ENCODE measurements at places on chromosomes 1 and 21.

GRCh38 chr1:31259746-31260145 is 20.1 kb upstream of the NKAIN1 start:
- no peak for DNase-seq

DNA sequence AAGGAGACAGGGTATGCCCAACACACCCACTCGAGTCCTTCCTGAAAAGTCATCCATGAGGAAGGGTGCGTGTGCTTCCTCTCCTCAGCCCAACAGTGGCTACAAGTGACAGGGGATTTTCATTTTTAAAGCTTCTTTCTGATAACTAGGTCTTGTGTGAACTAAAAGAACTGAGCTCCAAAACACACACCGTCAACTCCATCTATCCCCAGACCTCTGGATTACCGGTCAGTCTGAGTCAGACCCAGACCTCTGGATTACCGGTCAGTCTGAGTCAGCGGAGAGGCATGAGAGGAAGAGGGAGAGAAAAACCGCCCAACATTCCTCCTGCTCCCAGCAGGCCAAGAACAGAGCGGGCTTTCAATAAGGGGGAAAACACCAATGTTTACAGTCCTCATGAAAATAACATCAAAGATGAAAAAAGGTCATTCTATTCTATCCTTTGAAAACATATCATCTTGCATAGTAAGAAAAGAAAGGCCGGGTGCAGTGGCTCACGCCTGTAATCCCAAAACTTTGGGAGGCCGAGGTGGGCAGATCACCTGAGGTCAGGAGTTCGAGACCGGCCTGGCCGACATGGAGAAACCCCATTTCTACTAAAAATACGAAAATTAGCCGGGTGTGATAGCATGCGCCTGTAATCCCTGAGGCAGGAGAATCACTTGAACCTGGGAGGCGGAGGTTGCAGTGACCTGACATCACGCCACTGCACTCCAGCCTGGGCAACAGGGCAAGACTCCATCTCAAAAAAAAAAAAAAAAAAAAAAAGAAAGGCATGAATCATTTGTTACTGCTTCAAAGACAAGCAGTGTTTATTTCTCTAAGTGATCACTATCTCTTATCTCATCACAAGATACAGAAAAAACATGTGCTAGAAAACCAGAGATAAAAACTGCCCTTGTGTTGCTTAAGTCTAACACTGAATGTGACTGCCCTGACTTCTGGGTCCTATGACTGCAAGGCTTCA is 3.4 kb downstream of the PTTG1IP start:
- DNase-seq = no peak

DNA sequence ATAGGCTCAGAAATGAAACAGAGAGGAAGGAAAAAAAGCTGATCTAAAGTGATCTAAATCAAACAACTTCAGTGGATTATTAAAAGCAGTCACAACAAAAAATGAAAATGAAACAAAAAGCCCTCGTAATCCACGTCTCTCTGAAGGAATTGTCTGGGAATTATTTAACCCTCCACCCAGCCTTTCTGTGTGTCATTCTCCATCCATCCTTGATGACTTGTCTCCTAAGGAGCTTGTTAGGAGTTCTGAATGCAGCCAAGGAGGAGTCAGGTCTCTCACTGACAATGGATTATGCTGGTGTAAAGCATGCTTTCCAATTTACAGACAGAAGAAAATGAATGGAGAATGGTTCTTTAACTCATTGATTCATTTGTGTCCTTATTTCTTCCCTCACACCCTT is 359.3 kb upstream of the RUNX1 start:
- DNase-seq = no peak

- no peak for DNase-seq
These were observed 17.2 kb downstream of the ECHDC2 start for GRCh38 chr1:52904208-52904926.

DNA sequence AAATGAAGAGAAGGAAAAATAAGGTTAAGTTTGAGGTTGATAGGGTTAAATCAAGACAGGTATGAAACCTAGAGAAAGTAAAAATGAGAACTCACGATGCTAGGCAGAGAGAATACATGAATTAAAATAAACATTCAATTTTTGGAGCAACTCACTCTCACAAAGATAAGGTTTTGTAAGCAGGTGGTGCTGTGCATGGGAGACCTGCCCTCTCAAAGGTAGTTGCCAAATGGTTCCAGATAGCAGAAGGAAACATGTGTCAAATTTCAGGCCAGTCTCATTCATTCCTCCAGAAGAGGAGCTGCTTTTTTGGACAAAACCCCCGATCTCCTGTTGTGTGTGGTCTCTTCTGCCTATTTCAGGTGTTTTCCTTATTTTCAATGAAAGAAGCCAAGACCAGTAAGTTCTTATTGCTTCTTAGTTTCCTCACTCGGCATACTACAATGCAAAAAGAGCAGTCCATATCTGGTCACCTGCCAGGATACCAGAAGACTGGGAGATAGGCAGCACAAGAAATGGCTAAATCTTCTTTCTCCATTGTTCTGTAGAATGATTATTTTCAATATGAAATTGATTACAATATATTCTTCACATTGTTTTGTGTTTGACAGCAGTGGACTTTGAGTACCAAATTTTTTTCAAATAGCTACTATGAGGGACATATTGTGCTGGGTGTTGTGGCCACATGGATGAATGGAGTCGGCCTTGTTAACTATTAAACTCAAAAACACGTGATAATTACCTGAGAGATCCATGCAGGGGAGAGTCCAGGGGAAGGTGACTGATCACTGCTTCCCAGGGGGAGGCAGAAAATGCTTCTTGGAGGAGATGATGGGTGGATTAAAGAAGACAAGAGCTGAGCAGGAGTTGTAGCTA is 3.6 kb downstream of the CR1L start:
- no peak for DNase-seq

DNA sequence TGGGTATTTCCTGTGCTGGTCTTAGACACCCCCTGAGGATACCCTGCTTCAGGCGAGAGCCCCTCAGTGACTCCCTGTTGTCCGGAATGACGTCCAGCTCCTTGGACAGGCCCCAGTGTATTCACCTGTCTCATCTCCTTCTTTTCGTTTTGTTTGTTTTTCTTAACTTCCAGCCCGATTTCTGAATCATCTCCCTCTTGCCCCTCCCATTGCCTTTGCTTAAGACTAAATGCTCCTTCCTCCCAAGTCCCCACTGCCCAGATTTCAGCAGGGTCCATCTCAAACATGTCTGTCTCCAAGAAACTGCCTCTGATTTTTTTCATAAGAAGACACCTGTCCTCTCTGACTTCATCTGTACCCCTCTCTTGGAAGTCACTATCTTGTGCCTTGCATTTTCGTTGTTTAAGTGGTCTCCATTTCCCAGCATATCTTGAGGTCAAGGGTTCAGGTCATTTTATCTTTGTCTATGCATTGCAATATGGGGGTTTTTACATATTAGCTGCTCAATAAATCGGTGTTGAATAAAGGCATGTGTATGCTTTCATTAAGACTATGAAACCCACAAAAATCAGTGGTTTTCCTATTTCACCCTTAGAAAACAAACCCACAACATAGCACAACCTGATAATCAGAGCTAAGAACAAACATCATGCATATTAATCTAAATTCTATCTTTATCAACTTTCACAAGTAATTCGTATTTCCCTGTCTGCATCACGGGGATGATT is 58.4 kb upstream of the LGALS8 start:
- no peak for DNase-seq

- DNase-seq = no peak
These were observed 135.0 kb downstream of the LHX4 start for GRCh38 chr1:180365039-180365438.

DNA sequence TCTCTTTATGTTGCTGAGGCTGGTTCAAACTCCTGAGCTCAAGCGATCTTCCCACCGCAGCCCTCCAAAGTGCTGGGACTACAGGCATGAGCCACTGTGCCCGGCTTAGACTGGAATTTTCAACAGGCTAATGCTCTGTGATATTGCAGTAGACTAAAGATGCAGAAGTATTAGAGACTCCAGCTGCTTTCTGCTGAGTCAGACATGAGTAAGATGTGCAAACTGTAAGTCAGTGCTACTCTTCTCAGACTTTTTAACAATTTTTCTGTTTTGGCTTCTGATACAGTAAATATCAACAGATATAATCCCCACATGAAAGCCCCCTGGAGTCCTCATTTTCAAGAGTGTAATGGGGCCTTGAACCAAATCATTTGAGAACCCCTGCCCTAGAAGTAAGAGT is 29.3 kb upstream of the NLRP3 start:
- no peak for DNase-seq

DNA sequence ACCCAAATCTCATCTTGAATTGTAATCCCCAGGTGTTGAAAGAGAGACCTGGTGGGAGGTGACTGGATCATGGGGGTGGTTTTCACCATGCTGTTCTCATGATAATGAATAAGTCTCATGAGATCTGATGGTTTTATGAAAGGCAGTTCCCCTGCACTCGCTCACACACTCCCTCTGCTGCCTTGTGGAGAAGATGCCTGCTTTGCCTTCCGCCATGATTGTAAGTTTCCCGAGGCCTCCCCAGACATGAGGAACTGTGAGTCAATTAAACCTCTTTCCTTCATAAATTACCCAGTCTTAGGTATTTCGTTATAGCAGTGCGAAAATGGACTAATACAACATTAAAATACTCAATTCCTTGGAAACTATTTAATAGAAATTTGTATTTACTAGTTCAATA is 99.2 kb downstream of the PROX1 start:
- no peak for DNase-seq

DNA sequence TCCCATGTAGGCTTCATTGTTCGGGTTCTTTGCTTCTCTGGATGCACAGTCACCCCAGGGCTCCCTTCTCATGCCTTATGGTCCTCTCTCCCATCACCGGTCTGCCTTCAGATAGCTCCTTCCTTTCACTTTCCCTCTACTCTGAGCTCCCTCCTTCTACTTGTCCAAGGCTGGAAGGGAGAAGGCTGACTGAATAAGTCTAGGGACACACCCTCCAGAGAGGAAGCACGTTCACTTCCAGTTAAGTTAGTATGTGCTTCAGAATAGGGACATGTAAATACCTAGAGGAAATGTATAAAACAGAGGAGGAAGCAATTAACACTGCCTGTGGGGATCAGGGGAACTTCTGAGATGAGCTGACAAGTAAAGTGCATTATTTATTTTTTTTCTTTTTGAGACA is 23.5 kb downstream of the CXADR start:
- no peak for DNase-seq

DNA sequence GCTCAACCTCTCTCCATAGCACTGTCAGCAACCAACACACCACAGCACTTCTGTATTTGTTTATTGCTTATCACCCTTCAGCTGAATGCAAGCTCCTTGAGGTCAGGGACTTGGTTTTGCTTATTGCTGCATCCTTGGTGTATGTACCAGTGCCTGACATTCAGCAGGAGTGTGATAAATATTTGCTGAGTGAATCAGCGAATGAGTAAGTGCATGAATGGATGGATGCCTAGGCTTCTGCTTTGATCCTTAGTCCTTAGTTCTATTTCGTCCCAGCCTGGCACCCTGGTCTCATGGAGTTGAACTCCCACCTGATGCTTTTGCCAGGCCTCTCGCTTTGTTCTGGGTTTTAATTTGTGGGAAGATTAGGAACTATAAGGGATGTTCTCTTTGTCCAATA is 88.2 kb downstream of the ZSCAN20 start:
- DNase-seq = no peak

GRCh38 chr1:154352581-154353459 is 27.5 kb downstream of the ATP8B2 start:
- DNase-seq = no peak

GRCh38 chr1:52263153-52263910 is 102.7 kb downstream of the CC2D1B start:
- DNase-seq = no peak

- DNase-seq = no peak
These were observed 252.0 kb downstream of the RHOU start for GRCh38 chr1:228987286-228987685.

DNA sequence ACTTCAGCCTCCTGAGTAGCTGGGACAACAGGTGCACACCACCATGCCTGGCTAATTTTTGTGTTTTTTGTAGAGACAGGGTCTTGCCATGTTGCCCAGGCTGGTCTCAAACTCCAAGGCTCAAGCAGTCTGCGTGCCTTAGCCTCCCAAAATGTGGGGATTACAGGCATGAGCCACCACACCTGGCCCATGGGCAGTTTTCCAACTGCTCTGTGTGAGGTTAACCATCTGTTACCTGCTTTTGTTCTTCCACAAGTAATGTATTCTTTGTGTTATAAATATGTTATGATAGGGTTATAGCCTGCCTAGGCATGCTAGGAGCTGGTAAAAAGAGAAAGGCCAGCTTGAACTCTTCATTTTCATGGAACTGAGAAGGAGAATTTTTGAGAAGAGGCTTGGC is 30.7 kb downstream of the TUFT1 start:
- DNase-seq = no peak

GRCh38 chr1:111556325-111557037 is 53.0 kb upstream of the ADORA3 start:
- no peak for DNase-seq

DNA sequence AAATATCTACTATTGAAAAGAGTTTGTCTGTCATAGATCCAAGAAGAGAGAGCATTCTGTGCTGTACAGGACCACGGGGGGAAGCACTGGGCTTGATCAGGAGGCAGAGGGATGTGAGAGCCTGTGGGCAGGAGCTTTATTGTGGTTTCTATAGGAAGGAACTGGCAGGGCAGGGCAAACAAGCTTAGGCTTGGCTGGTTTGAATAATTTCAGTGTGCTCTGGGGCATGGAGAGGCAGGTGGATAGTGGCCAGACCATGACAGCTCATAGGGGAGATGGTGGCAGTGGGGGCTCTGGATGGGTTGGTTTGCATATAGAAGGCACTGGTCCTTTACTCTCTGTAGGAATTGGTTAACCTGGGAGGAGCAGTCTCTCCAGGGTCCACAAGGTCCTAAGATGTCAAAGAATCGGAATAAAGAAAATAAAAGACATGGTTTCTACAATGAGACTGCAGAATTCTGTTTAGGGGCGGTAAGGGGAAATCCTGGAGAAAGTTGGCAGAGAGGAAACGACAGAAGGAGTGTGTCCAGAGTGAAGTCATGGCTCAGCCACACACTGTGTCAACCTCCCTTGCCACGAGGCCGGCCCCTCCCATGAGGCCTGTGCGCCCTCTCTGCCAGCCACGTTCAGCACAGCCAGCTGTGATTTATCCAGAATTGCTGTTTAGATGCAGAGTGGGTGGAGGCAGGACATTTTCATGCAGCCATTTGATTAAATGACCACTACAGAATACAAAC is 81.7 kb upstream of the PGBD5 start:
- peak; percentile 70 for DNase-seq

DNA sequence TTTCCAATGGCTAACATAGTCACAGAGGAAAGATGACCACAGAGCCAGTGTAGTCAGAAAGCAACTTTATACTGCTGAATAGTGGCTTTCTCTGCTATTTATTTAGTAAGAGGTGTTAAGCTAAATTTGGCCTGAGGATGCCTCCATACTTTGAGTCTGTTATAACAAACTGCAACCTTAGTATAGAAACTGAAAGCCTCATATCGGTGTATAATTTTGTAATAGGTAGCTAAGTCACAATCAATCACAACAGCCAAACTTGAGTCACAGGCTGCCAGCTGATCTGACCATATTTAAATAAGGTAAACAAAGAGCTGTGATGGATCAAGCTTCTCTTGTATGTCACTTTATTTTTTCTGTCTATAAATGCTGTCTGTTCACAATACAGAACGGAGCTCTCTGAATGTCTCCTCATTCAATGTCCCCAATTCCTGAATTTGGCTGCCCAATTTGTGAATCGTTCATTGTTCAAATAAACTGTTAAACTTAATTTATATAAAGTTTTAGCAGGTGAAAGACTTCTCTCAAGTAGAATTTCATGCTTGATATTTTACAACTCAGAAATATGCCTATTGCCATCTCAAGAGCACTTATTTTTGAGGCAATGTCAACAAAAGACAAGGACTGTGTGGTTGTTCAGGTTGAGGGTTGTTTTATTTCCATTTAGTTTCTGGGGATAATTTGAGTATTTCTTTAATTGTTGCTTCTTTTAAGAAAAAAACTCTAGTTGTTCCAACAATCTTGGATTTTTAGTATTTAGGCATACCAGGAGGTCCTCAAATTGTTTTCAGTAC is 339.7 kb upstream of the B3GALT2 start:
- no peak for DNase-seq
